ENCODE measurements at places on chromosomes 2 and 18.

DNA sequence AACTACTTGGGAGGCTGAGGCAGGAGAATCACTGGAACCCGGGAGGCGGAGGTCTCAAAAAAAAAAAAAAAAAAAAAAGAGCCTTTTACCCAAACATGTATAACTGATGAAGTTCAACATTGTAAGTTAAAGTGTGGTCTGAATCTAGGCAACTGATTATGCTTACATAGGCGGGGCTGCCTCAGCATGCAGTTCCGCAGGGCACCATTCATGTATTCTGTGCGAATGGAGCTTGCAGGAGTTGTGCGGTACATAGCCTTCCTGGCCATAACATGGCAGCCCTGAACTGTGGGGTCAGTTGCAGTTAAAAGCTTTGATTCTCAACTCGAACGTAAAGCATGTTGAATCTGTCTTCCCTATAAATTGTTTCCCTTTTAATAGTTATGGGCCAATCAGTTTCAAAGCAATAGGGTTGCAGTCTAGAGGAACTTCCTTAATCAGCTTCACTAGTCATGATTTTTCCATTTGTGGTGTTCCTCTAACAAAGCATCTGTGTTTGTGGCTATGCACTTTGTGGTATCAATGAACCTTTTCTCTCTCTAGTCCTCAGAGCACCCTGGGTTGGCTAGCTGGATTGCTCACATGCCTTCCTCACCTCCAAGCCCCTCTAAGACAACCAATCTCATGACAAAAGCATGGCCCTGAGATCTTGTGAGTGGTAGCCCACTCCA, 30.6 kb upstream of the CEP68 start:
- DNase-seq = no peak

DNA sequence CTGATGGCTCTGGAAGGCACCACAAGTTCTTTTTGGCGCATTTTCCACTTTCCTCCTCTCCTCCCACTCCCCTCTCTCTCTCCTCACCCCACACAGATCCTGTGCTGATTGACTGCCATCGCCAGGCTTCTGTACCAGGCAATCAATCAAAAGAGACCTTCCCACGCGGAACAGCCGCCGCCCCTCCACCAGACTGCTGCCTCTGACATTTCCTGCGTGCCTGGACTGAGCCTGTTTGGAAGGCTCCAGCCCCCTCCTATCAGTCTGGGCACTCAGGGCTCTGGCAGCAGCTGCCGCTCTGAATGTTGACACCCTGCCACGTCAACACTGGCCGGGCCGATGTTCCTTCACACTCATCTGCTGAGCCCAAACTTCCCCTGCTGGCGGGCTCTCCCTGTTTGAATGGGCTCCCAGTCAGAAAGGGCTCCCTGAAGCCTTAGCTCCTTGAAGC, 467.7 kb downstream of the EPHA4 start:
- no peak for DNase-seq

DNA sequence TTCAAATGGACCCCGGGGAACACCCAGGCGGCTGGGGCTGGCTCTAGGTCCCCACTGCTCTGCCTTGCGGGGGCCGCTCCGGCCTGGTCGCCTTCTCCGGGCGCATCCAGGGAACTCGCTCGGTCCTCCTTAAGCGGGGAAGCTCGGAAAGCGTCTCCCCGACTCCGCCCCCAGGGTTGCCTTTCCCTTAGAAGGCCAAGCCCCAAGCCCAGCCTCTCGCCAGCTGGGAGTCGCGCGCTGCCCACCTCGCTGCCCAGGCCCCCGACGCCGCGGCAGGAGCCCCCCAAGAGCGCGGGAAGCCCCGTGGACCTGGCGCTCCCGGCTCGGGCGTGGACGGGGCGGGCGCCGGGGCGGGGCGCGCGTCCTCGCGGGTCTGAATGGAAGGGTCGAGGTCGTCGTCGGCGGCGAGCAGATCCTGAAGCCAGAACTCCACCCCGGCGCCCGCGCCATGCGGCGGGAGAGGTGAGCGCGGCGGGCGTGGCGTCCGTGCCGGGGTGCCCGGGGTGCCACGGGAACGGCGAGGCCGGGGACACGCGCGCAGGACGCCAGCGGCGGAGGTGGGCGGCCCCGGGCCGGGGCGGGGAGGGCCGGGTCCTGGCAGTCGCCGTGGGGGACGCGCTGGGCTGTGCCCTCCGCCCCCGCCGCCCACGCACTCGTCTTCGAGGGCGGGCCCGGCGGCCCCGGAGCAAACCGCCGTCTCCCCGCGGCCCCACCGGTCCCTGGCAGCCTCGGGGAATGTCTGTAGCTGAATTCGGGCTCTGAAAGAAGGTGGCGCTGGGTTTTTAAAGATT, at the start of gene BOK:
Gene BOK (plus strand): TSS at position 214 of the 791 bp plus-strand sequence. CDS start 739 bp downstream, outside the sequence.
- DNase-seq = peak; percentile 34

DNA sequence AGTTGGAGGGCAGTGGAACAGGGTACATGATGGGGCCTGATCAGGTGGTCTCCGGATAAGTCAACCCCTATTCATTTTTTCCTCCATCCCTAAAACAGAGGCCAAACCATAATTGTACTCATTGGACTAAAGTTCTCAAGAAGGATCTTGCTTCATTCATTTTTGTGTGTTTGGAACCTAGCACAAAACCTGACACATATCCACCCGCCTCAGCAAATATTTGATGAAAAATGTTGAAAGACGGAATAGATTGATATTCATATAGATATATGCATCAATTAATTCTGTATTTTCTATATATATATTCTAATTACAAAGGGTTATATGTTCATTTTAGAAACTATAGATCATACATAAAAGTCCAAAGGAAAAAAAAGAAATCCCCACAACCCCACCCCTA, 21.9 kb downstream of the SLC4A1AP start:
- no peak for DNase-seq

- no peak for DNase-seq
Observed at GRCh38 chr2:225512876-225513540, 113.5 kb downstream of the NYAP2 start.

DNA sequence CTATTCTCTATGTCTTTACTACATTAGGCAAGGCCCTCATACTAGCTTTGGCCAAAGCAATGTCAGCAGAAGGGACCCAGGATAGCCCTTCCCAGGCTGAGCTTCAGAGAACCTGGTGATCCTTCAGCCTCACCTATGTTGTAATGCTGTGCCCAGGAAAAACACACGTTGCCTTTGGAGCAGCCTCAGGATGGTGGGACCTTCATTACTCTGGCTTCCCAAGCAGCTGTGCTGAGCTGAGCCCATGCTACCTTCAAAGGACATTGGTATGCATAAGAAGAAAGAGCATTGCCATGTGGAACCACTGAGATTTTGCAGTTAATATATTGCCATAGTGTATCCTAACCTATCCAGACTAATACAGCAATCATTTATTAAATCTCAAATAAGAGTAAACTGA, 756.4 kb upstream of the ID2 start:
- no peak for DNase-seq

DNA sequence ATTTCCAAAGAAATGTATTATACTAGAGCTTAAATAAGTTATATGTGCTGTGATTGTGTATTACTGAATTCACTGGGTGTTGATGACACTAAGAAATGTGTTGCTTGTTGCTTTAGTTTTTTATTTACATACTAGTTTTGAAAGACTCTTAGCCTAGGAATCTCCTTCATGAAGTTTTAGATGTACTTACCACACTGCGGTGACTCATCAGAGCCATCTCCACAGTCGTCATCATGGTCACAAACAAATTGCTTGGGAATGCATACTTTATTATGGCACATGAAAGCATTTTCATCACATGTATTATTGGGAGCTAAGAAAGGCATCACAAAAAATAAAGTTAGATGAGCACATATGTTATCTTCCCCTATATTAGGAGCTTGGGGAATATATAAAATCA, 1624.2 kb downstream of the LRP1B start:
- peak; percentile 9 for DNase-seq

DNA sequence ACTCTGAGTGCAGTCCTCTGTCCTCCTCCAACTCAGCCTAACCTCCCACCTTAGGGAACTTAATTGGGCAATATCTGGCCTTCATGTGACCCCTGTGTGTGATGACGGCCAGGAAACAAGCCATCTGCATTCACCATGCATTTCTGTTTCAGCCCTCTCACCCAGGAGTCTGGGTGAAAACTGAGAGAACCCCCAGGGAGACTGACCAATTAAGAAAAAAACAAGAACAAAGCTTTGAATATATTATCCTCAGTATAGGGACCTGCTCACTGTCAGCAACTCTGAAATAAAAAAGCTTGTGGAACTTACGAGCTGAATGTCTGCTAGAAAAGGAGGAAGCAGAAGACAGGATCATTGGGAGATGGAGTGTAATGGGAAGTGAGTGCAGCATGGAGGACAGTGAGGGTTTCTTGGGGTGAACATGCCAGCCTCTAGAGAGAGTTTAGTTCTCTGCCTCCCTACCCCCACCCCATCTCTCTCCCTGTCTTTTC, 9.5 kb downstream of the MAPRE2 start:
- DNase-seq = no peak

DNA sequence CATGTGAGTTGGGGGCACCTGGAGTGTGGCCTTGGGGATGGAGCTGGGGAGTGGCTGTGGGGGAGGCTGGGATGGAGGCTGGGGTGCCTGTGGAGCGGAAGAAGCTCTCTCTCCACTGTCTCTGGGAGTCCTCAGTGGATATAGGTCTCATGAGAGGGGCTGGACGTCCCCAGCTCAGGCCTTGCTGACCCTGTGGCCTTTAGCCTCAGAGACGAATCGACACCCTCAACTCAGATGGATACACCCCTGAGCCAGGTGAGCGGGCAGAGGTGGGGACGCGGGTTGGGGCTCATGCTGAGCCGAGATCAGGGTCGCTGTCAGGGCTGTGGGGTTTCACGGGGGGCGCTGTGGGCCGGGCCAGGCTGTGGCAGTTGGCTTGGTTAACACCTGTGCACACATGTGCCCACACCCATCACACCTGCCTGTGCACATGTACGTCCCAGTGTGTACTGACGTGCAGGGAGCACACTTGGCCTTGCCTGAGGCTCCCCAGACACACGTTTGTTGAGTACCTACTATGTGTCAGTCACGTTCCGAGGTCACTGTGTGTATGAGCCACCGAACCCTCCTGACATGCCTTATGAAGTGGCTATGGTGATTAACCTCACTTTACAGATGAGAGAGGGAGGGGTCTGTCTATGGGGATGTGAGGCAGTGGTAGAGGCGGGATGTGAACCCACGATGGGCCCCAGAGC, 20.1 kb downstream of the ZAP70 start:
- no peak for DNase-seq

GRCh38 chr18:692824-693223, 19.6 kb downstream of the ENOSF1 start:
- no peak for DNase-seq

DNA sequence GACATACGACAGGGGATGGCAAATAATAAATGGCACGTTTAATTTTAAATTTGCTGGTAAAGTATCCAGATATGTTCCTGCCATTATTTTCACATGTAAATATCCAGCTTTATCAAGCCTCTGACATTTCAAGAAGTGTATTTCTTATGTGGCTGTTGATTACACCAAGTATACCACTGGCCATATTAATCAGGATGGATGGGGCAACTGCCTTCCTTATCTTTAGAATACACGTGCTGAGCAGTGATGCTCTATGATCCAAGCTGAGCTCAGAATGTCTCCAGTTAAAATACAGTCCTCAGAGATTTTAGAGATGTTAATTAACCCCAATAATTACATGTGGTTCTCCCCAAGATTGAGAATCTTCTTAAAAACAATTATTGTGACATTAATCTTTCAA, 38.3 kb upstream of the RAPGEF4 start:
- DNase-seq = no peak

GRCh38 chr2:71166812-71167211, 36.4 kb downstream of the MPHOSPH10 start:
- DNase-seq = no peak

DNA sequence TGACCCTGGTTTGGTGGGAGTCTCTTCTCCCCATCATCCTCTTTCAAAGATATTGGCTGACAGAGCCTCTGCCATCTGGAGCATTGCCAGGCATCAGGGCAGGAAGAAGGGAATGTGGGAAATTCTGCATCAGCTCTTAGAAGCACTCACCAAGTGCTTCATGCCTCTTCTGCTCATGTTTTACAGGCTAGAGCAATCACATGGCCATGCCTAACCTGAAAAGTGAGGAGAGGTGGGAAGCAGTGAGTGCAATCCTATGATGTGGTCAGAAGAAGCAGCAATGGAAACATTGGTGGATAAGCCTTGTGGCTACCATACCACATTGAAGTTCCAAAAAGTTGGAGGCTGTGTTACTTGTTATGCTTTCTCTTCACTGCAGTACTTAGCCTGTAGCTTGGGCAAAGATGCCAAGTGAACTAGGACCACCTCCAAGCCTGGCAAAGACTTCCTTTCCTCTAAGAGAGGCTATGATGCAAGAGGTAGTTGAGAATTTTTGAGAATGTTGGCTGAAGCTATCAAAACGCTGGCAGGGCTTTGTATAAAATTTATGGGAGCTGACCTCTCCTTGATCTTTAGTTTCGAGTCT, 64.1 kb downstream of the BCL2L11 start:
- DNase-seq = no peak

GRCh38 chr2:45131587-45131986, 122.3 kb upstream of the SIX2 start:
- DNase-seq = no peak

GRCh38 chr2:26352892-26353291, 6.3 kb upstream of the ADGRF3 start:
- DNase-seq = no peak

DNA sequence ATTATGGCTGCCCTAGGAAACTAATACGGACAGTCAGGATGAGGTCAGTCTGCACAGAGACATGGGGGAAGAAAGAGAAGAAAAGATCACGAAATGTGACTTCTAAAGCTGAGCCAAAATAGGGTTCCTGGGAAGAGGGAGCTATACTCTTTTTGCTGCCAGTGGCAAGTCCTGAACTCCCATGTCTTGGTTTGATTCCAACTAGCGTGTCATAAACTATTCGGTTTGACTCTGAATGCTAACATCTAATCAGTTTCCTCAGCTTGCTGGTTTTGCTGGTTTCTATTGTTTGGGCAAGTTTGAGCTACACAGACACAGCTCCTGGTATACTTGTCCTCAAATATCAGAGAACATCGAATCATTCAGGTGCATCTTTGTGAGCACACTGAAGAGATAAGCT, 80.5 kb upstream of the CYP1B1 start:
- DNase-seq = no peak
